ENCODE measurements at places on chromosomes 12 and 14.
A peak's percentile ranks its signal among the peaks of the same experiment; 100 is the strongest.

- no peak for DNase-seq
Measured at GRCh38 chr12:18165422-18165871, 75.5 kb upstream of the RERGL start.

GRCh38 chr14:101623077-101623372 lies 61.7 kb downstream of the DIO3 start:
- DNase-seq, result no peak

DNA sequence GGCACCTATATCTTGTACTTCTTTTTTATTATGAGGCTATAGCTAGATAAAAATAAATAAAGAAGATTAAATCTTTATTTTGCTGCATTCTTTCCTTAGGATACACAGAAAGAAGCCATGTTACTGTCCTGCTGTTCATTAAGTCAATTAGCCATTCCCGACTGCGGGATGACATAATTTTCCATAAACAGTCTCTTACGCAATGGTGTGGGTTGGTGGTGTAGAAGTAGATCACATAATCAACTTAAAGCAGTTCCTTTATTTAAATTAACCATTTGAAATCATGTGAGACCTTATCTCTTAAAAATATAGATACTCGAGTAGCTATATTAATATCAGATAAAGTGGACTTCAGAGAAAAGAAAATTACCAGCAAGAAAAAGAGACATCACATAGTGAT lies 40.2 kb downstream of the TAOK3 start:
- no peak for DNase-seq

DNA sequence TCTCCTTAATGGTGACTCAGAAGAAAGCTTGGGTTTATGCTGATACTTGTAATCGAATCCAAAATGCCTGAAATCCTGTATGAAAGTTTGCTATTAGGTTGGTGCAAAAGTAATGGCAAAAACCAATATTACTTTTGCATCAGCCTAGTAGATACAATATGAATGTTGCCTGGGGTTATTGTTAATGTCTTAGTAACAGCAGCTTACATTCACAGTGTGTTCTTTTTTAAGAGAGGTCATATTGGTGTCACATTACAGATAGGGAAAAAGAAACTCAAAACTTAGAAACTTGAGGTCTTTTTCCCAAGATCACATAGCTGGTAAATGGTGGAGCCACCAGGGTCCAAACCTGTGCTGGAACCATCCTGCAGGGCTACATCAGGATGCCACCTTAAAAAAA lies 25.2 kb downstream of the SRGAP1 start:
- no peak for DNase-seq

DNA sequence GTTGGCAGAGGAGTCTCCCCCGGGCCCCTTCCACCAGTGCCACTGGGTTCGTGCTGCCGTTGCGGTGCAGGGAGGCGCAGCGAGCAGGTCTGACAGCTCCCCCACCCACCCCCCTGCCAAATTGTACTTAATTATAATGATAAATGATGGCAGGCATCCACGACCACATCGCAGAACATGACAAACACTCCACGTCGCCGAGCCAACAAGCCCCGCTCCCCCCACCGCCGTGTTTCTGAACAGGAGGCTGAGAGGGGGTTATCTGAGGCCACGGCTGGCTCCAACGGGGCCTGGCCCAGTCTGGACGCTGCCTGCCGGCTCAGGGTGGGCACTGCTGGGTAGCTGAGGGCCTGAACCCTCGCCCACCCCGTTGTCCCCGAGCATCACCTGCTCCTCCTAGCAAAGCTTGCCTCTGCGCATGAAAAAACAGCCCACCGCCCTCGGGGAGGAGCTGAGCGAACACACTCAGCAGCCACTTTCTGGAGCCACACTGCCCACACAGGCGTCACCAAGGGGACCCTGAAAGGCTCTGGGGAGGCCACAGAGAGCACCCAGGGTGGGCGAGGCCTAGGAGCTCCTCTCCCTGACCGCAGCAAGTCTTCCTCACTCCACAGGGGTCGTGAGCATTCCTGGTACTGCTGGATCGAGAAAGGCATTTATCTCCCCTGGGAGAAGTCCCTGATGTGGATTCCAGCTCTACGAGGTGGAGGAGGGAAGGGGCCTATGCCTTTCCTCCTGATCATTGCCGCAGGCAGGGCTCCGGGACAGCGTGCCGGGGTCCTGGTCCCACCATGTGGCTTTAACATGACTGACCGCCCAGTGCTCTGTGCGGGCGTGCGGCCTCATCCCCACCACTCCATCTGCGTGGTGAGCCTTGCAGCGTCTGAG lies 35.4 kb upstream of the DIO3 start:
- DNase-seq, result no peak

DNA sequence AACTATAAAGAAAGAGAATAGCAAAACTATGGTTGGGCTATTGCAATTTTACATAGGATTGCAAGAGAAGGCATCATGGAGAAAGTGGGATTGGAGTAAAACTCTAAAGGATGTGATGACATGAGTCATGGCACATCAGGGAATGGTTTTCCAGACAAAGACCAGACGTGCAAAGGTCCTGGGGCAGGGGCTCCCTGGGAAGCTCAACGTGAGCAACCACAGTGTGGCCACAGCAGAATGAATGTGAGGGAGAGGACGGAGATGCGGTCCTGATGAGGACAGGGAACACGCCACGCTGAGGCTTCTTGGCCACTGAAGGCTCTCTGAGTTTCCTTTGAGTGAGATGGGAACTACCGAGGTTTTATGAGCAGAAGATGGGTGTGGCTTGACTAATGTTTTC lies 38.2 kb downstream of the FZD10 start:
- no peak for DNase-seq

GRCh38 chr14:24959791-24960331 lies 90.1 kb downstream of the STXBP6 start:
- DNase-seq, result no peak

DNA sequence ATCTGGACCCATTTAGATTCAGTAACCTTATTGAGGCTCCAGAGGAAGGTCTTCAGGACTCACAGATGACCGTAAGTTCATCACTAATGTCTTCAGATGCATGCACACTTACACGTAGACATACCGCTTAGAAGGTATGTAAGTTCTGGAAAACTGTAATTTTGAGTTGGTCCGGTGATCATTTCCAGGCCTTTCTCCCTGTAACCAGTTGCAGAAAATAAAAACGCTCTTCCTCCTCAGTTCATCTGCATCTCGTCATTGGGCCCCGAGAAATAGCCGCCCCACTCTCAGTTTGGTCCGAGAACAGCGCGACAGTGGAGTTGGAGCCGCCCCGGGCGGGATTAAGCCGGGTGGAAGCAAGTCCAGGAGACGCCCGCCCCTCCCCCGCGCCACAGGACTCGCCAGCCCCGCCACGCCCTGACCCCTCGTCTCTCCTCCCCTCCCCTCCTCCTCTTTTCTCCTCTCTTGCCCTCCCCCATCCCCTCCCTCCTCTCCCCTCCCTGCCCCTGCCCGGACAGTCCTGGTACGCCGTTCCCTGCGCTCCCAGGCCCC lies 83.7 kb downstream of the TNFAIP2 start:
- peak; percentile 87 for DNase-seq

- DNase-seq, result peak; percentile 73
Measured at GRCh38 chr12:6335451-6336078, 6.3 kb downstream of the TNFRSF1A start.

- DNase-seq, result no peak
Measured at GRCh38 chr12:69008520-69008919, 75.5 kb upstream of the CPM start.

DNA sequence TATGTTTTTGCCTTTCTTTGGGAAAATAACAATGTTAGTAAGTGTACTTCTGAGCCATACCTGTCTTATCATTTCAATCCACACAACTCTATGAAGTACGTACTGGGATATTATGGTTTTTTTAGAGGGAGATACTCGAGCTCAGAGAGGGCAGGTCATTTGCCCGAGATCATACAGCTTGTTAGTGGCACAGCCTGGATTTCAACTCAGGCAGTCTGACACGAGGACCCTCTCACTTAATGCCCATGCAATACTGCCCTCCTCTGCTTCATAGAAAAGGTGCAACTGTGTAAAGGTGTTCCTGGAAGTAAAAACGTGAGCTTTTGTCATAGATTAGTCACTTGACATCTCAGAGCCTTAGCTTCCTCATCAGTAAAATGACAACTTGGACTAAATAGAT lies 128.0 kb downstream of the NDUFA12 start:
- DNase-seq, result peak; percentile 27

DNA sequence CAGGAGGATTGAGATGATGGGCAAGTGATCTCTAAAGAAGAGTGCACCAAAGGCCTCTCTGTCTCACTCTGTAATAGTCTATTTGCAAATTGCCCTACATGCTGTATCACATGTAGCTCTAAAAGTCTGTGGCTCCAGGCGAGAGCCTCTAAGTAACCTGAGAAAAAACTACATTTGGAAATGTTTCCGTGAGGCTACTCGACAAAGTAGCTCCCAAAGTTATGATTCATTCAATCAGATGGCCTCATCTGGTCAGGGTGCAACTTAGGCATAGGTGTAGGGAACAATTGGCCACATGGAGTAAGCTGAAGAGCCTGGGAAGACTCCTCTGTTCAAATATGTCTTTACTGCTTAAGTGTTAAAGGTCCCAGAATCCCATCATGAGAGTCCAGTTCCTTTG lies 155.4 kb upstream of the PLEKHG7 start:
- DNase-seq, result no peak

DNA sequence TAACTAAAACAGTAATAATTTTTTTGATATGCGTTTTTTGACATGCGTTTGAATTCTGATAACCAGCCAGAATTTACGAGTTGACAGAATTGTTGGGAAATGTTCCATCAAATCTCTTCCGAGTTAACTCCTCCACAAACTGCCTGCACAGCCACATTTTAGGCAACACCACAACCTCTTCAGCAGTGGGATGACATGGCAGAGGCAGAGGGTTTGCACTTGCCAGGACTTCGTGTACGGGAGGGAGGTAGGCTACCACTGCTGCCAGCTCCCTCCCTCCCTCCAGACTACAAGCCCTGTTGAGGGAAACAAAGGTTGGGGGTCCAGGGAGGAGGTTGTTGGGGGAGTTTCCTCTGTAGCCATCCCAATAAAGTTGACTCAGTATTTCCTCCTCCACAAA lies 14.5 kb upstream of the ACTR6 start:
- no peak for DNase-seq

DNA sequence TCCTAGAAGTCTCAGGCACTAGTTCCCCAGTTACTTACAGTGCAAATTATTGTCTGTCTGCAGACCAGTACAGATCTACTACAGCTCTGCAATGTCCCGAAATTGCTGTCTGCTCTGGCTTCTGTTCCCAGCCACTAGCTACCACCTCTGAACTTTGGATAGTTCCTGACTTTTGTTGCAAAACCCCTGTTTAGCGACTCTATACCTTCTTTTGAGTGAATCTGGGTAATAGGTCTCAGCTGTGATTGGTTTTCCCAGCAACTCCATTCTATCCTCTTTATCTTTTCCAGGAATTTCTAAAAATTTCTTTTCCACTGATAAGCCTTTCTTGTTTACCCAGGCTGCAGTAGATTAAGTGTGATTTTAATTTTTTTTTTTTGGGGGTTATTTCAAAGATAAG lies 16.8 kb downstream of the KCNJ8 start:
- DNase-seq, result no peak

DNA sequence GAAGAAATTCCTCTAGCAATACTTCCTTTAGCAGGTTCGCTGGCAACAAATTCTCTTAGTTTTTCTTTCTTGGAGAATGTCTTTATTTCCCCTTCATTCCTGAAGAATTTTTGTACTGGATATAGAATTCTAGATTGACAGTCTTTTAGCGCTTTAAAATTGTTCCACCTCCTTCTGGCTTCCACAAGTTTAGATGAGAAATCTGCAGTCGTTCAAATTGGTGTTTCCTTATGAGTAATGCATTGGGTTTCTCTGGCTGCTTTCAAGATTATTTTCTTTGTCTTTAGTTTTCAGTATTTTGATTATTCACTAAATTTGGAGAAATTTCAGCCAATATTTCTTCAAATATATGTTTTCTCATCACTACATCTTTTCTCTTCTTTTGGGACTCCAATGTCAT lies 33.3 kb upstream of the FGF6 start:
- DNase-seq, result no peak

- no peak for DNase-seq
Measured at GRCh38 chr14:34241185-34241711, 220.8 kb downstream of the SPTSSA start.

DNA sequence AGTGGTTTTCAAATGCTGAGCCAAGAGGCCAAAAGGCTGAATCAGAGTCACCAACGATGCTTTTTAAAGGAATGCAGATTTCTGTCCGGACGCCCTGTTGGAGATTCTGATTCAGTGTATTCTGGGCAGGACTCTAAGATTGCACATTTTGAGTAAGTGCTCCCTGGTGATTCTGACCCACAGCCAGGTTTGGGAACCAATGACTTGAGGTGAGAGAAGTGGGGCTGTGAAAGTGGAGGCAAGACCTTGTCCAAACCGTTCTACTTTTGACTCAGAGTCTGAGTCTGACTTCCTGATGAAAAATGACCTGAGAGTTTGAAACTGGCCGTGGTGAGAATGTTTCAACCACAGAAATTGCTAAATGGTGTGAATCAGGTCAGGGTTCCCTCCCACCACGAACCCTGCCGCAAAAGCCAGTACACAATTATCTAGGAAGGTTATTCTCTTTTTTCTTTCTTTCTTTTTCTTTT lies 90.2 kb downstream of the NTN4 start:
- DNase-seq, result no peak

GRCh38 chr14:39023939-39024871 lies 78.8 kb downstream of the SEC23A start:
- no peak for DNase-seq

GRCh38 chr14:53409969-53410368 lies 256.8 kb upstream of the DDHD1 start:
- no peak for DNase-seq

DNA sequence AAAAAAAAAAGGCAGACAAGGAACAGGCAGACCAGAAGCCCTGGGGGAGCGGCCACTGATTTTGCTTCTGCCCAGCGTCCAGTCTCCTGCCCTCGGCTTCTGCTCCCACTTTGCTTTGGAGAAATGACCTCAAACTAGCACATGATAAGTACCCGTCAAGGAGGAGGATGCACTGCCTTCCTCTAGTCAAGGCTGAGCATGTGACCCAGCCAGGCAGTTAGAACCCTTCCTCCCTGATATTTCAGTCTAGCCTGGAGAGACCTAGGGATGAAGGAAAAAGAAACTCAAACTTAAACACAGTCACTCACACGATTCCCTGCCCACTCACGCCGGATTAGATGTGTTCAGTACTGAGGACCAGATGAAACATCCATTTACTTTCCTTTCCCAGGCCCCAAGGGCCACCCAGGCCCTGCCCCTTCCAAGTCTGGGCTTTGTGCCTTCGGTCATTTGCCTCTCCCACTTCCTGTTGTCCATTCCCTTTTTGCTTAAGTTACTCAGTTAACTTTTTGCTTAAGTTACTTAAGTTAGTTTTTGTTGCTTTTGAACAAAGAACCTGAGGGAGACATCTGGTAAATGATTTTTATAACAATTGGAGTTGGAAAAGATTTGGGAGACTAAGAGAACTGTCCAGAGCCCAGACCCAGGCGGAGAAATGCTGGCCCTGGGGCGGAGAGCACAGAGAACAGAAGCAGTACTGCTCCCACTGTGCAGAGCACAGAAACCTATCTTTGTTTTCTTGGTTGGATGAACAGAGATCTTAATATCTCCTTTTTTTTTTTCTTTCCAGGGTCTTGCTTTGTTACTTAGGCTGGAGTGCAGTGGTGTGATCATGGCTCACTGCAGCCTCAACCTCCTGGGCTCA lies 23.0 kb upstream of the TTC7B start:
- DNase-seq, result peak; percentile 9

Data from thyroid gland (tissue), 4 donors.